CD4-positive, alpha-beta T cell treated with Interleukin-4 for 4 hours (primary cell): ENCODE measurements at places on chromosomes 13 and 19.
A peak's percentile ranks its signal among the peaks of the same experiment; 100 is the strongest.

- DNase-seq, result no peak
Observed at GRCh38 chr19:8489561-8490394, 12.7 kb downstream of the PRAM1 start.

DNA sequence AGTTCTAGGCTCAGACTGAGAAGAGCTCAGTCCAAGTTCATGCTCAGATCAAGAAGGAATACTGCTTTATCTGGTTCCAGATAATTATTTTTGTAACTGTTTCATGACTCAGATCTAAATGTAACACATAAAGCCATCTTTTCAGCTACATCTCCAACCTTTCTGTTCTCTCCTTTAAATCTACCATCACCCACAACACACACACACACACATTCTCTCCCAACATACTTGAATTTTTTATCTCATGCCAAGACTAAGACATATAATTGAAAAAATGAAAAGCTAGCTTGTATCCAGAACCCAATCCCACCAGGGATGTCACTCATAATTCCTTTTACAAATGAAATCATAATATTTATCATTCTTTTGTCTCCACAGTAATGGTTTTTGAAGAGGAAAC is 7.6 kb downstream of the KATNAL1 start:
- no peak for DNase-seq

DNA sequence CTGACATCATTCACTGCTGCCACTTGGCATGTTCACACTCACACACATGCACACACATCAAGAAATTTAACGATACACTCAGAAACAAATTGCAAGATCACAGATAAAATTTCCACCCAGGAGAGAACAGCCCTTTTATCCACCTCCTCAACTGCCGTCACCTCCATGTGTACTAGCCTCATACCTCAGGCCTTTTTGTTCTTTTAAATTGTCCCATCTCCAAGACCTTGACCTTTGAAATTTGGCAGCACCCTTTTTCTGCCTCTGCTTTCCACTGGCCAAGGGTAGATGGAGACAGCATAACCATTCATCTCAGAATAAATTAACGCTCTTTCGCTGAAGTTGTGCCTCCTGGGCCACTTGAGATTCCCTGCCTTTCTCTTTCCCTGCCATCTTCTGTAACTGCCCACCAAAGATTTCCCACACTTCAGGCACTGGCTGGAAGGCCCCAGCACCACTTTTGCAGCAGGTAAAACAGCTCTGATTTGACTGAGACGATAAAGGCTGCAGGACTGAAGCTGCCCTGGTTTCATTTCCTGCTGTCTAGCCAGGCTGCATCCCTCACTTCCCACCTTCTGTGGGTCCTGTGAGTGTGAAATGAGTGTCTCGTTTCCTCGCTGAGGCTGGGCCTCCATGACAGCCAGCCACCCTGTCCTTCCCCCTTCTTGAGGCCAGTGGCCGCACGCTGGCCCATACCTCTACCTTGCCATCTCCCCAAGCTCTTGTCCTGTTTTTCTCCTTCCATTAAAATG is 39.3 kb downstream of the MBNL2 start:
- DNase-seq, result peak; percentile 43

DNA sequence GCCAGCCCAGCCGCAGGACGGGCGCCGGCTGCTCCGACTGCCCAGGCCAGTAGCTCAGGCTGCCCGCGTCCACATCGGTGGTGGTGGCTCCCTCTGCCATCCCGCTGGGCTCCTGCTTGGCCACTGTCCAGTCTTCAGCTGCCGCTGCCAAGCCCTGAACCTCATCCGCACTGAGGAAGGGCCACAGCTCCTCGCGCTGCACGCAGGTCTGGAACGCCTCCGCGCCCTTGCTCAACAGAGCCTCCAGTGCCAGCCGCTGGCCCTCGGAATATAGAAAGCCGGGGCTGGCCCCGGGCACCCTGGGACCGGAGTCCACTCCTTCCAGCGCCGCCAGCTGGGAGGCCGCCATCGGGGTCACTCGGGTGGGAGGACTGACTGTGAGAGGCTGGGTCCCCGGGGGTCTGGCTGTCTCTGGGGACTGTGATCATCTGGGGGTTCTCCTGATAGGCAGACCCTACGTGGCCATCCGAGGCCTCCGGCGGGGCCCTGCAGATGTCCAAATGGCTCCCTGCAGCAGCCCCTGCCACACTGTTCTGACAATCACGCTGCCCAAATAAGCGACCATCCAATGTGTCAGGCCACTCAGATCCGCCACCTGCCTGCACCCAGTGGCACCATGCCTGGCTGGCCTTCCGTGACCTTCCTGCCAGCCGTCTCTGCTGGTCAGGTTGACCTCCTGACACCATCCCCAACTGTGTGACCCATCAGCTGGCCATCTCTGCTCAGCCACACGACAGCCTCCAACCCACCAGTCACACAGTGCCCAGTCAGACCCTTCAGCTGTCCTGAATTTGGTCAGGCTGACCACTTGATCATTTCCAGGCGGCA is 1.6 kb downstream of the FAM83E start:
- DNase-seq, result no peak

DNA sequence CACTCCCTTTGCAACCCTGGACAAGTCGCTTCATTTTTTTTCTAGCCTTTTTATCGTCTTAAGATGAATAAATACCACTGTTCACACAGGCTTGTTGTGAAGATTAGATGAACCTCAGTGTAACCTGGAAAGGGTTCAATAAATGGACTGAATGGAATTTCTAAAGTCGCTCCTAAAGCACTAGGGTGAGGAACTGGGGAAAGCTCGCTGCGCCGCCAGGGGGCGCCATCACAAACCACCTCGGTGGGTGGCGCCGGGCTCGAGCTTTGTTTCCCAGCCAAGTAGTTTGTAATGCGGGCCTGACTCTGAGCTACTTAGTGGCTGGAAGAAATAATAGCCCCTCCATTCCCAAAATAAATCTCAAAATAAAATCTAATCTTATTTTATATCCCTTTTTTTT is 2.2 kb upstream of the CEACAM6 start:
- DNase-seq, result peak; percentile 45

GRCh38 chr19:7450243-7451223 is 38.3 kb downstream of the PEX11G start:
- DNase-seq, result no peak

- no peak for DNase-seq
Observed at GRCh38 chr13:110107568-110108347, 199.2 kb downstream of the COL4A1 start.

DNA sequence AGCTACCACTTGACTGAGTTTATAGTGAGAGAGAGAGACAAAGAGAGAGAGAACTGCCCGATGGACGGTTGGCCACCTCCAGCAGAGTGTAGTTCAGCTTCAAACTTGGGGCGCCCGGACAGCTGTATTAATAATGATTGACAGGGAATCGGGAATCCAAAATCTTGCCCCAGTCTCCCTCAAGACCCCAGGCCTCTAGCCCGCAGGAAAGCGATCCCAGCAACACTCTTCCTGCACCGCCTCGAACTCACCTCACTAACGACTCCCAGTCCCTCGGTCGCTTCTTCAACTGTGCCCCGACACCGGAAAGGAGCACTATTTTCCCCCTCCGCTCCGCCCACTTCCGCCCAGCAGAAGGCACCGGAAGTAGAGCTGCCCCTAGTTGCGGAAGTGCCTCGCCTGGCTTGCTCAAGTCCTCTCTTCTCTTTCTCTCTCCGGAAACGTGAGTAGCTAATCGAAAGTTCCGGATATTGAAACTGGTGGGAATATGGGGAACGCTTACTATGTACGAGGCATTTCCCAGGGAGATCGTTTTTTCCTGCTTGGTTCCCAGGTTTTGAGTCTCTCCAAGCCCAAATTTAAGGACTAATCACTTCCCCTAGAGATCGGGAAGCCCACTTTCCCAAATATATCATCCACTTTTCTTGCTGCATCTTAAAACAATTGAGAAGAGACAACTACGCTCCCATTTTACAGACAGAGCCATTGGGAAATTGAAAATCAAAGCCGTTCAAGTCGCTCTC is at the start of gene NOSIP:
Gene NOSIP (minus strand): TSS at position 293 of the 743 bp plus-strand sequence. CDS start 19,865 bp downstream, outside the sequence.
- peak; percentile 97 for DNase-seq

- DNase-seq, result no peak
Observed at GRCh38 chr13:96141032-96141431, 51.1 kb downstream of the HS6ST3 start.

- DNase-seq, result no peak
Observed at GRCh38 chr13:51066091-51066831, 44.8 kb downstream of the C13orf42 start.

- no peak for DNase-seq
Observed at GRCh38 chr13:51937320-51938290, 73.6 kb downstream of the ATP7B start.

DNA sequence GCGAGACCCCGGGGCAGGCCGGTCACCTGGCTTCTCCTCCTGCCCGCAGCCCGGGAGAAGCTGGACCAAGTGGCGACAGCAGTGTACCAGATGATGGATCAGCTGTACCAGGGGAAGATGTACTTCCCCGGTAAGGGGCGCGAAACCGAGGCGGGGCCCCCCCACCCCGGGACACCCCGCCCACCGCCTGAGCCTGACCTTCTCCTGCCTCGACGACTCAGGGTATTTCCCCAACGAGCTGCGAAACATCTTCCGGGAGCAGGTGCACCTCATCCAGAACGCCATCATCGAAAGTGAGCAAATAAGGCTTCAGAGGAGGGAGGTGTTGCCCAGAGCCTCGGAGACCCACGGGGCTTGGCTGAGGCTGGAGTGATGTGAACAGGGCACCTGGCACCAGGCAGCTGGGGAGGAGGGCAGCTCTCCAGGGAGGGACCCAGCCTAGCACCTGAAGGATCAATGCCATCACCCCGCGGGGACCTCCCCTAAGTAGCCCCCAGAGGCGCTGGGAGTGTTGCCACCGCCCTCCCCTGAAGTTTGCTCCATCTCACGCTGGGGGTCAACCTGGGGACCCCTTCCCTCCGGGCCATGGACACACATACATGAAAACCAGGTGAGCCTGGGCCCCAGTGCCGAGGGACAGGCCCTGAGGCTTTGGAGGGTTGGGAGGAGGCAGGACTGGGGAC is 629 bp downstream of the IZUMO4 start:
- peak; percentile 57 for DNase-seq

- no peak for DNase-seq
Observed at GRCh38 chr19:5232798-5233505, 107.7 kb downstream of the PTPRS start.

- DNase-seq, result no peak
Observed at GRCh38 chr13:48281556-48281955, 22.0 kb upstream of the RB1 start.

GRCh38 chr13:51017516-51017915 is 93.6 kb downstream of the C13orf42 start:
- DNase-seq, result no peak

- DNase-seq, result no peak
Observed at GRCh38 chr13:112434032-112434431, 57.9 kb downstream of the SPACA7 start.

DNA sequence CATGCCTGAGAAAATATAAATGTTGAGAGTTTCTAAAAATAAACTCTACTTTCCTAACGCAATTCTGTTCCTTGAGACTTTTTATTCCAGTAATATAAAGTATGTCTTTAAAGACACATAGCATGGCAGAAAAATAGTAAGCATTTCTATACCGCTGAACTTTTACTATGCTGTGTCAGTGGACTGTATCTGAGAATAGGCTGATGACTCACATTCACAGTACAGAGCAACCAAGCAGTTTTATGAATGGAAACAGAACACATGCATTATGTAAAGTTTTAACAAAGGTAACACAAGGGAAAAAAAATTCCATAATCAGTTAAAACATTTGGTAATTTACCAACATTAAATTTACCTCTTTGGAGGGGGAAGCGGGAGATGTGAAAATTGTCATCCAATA is 38.4 kb downstream of the ZDHHC20 start:
- DNase-seq, result no peak

DNA sequence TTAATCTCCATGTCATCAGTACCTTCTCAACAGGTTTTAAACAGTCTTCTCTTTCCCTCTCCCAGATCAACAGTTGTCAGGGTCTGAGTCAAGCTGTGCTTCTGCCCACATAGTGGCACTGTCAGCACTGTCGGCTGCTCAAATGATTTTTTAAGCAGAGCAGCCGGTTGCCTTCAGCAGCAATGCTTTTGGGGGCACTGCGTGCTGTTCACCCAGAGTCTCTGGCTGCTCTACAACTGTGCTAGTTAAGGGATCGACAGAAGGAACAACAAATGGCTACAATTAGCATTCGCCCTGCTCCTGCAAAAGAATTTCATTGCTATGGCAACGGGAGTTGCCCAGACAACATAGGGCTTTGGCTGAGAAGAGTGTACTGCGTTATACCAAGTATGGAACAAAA is 412.9 kb downstream of the DIAPH3 start:
- DNase-seq, result no peak

DNA sequence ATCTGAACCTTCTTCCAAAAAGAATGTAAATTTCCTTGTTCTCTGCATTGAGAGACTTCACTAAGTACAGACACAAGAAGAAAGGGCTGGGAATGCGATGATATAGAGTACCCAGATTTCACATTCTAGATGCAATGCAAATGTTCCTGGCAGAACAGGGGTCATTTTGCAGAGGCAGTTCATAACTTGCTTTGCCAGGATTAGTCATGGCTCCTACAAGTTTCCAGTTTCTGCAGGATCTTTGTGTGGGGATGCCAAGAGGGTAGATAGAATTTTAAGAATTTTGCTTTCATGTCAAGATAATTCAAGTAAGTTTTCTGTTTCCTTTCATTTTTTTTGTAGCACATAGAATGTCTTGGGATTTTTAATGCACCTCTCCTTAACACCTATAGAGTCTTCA is 181.2 kb downstream of the FGF9 start:
- no peak for DNase-seq

DNA sequence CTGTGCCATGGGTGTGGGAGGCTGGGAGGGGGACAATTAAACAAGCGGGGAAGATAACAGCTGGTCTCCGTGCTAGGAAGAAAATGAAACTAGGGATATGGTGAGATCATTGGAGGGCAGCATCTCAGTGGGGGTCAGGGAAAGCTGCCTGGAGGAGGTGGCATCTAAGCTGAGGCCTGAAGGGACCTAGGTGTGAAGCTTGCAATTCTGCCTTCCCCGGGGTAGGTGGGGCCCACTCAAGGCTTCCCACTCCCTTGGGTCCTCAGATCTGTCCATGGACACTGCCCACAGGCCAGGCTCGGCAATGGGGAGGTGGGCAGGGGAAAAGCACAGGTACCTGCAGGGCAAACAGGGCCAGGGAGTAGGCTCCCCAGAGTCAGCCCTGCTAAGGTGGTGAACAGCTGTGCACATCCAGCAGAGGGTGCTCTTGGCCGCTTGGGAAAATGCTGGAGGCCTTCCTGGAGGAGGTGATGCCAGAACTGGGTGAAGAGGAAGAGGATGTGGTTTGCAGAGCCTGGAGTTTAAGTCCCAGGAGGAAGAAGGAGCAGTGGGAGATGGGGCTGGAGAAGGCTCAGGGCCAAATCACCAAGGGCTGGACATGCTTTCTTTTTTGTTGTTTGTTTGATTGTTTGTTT is 25.7 kb upstream of the CCNE1 start:
- no peak for DNase-seq

DNA sequence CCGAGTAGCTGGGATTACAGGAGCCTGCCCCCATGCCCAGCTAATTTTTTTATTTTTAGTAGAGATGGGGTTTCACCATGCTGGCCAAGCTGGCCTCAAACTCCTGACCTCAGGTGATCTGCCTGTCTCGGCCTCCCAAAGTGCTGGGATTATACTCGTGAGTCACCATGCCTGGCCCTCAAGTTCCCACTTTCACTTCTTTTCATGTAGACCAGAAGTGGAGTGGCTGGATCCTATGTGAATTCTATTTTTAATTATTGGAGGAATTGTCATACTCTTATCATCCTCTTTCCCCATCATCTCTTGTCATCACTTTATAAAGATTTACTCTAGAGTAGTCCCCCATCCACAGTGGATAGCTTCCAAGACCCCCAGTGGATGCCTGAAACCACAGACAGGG is 12.8 kb upstream of the SIGLEC10 start:
- DNase-seq, result no peak

GRCh38 chr13:103961784-103962183 is 895.6 kb upstream of the SLC10A2 start:
- no peak for DNase-seq

- no peak for DNase-seq
Observed at GRCh38 chr13:112325920-112326645, 50.1 kb upstream of the SPACA7 start.
